ENCODE measurements at places on chromosomes 3 and 15. TPM values are rescaled to one million over a fixed set of nuclear protein-coding genes. Genes with fewer than 3 reads are reported as not detected.

DNA sequence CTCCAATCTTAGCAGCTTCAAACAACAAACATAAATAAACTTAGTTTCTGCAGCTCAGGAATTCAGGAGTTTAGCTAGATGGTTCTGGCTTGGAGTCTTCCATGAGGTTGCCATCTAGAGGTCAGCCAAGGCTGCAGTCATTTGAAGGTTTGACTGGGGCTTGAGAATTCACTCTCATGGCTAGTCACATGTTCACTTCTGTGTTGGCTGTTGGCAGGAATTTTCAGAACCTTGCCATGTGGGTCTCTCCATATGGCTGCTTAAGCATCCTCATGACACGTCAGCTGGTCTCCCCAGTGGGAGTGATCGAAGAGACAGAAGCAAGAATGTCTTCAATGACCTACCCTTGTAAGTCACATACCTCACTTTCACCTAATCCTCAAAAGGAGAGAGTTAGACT, 269.2 kb upstream of the CNTN3 start:
- DNase-seq, result no peak

GRCh38 chr15:92610101-92610520, 45.5 kb downstream of the FAM174B start:
- DNase-seq, result no peak

Gene COL6A5
- total RNA-seq, result under 0.01 TPM

GRCh38 chr15:96121086-96121920, 209.2 kb upstream of the NR2F2 start:
- no peak for DNase-seq

- no peak for DNase-seq
Measured at GRCh38 chr3:102068327-102068726, 219.0 kb downstream of the NFKBIZ start.

Gene POMGNT2
- total RNA-seq, result 18.8 TPM
